NCI-H2107 (cell line): ENCODE measurements at places on chromosomes 7 and 10.
A peak's percentile ranks its signal among the peaks of the same experiment; 100 is the strongest.

DNA sequence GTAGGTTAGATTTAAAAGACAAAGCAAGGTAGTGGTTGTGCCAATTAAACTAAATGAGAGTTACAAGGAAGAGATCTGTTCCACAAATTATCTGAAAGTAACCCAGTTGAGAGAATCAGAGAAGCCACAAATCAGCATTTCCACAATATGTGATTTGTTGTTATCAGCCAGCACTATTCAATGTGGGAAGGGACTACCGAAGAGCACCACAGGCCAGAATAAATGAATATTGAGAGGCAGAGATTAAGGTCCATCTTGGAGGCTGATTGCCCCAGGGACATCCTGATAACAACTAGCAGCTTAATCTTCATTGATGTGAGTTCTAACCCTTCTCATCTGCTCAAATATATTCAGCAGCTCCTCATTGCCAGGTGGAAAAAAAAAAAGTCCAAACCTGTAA is 367.6 kb downstream of the MALRD1 start:
- DNase-seq = no peak

DNA sequence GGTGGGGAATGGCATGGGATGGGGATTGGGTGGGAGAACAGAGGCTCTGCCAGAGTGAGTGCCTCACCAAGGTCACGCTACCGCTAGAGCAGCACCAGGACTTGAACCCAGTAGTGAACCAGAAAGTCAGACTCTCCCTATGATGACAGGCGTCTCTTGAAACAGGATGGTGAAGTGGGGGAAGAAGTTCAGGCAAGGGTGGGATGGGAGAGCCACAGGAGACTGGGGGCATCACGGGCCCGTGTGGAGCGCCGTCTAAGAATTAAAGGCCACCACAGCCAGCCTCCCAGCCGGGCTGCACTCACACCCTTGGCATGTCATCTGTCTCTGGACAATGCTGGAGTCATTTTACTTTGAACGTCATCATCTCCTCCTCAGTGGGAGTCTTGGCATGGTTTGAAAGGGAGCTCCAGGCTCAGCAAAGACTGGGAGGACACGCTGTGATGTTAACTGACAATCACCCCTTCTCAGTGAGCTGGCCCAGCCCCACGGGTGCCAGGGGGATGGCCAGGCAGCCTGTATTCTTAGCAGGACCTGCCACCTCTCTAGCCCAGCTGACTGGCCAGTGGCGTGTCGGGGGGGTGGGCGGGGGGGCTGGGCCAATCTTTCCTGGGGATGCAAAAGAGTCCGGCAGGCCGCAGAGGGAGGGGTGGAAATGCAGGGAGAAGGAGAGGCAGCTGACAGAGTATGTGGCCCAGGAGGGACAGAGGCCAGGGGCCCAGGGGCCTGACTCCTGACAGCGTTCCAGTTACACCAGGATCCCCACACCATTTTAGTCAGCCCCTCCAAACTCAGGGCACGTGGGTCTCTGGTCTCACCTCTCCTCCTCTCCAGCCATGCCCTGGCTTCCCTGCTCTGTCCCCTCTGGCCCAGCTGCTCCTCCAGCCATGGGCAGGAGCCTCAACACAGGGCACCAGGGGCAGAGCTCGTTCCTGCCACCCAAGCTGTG is 96.2 kb downstream of the VOPP1 start:
- no peak for DNase-seq

DNA sequence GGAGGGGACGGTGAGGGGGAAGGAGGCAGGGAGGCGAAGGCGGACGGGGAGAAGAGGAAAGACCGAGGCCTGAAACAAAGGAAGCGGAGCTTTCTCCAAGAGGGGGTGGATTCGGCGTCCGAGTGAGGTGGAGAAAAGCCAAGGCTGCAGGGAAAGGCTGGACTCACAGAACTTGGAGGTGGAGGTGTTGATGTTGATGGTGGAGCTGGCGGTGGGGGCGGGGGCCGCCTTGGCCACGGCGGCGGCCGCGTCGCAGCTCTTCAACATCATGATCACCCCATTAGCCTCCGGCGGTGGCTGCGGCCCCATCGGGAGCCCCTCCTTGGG is 578 bp downstream of the CACUL1 start:
- DNase-seq = no peak

GRCh38 chr10:131556897-131557495 is 245.5 kb upstream of the TCERG1L start:
- DNase-seq = no peak

- no peak for DNase-seq
Measured at GRCh38 chr7:29196191-29196590, 1.6 kb downstream of the CHN2 start.

- no peak for DNase-seq
Measured at GRCh38 chr7:1509226-1509625, 5.0 kb upstream of the INTS1 start.

DNA sequence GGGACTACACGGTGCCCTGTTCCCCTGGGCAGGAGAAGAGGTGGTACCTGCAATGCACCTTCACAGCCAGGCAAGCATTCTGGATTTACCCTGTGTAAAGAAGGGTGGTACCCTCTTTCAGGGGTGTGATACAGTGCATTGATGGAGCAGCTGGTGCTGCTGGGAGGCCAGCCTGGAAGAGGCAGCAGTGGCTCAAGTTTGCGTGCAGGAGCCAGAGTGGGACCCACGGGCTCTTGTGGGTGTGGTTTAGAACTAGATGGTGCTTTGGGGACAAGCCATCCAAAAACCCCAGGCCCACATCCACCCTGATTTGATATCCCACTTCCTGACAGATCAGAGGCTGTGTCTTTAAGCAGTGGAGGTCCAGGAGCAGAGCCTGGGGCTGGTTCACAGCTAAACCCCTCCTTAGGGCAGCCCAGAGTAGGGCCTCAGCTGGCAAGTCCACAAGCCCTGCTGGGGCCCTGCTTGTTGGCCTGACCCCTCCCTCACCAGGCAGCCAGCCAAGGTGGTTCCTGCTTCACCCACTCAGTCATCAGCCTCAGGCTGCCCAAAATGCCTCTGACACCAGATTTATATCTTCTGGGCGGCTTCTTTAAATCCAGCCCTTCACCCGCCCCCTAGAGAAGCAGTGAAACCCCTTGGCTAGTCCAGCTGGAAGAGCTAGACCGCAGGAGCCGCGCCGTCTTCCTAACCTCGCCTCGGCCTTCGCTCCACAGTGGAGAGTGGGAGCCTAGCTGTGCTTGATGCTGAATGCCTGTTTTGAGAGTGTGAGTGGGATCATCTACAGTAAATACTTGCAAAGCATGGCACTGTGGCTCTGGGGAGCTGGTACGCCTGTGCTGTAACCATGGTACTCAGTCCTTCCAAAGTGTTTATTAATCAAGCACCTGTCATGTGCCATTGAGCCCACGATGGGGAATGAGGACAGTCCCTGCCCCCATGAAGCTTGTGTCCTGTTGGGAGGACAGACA is 1.4 kb upstream of the ASIC3 start:
- no peak for DNase-seq

DNA sequence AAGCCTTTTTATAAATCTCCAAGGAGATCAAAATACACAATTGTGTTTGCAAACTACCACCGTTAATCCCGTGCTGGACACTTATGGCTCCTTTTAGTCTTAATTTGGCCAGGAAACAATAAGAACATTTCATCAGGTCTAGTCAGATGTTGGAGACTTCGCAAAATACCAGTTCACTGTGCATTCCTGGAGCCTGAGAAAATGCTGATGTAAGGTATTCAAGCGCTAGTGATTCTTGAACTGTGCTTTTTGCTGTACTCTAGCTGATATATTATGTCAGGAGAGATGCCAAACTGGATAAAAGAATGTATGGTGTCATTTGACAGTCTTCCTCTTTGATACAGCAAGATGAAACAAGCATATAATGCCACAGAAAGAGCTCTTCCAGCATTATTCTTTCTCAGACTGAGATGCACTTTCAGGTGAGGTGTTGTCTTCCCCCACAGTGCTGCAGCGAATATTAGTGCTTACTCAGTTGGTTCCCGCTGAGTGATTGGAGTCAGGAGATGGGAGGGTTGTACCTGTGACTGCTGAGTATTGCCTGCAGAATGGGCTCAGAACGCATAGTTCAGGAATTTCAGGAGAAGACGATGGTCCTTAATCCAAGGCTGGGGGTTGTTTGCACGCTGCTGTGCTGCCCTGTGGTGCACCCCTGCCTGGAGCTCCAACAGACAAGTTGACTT is 59.2 kb downstream of the OGDH start:
- no peak for DNase-seq

GRCh38 chr10:119231654-119232053 is 24.3 kb downstream of the GRK5 start:
- DNase-seq = no peak

GRCh38 chr7:44163591-44163990 is 22.5 kb upstream of the MYL7 start:
- no peak for DNase-seq

DNA sequence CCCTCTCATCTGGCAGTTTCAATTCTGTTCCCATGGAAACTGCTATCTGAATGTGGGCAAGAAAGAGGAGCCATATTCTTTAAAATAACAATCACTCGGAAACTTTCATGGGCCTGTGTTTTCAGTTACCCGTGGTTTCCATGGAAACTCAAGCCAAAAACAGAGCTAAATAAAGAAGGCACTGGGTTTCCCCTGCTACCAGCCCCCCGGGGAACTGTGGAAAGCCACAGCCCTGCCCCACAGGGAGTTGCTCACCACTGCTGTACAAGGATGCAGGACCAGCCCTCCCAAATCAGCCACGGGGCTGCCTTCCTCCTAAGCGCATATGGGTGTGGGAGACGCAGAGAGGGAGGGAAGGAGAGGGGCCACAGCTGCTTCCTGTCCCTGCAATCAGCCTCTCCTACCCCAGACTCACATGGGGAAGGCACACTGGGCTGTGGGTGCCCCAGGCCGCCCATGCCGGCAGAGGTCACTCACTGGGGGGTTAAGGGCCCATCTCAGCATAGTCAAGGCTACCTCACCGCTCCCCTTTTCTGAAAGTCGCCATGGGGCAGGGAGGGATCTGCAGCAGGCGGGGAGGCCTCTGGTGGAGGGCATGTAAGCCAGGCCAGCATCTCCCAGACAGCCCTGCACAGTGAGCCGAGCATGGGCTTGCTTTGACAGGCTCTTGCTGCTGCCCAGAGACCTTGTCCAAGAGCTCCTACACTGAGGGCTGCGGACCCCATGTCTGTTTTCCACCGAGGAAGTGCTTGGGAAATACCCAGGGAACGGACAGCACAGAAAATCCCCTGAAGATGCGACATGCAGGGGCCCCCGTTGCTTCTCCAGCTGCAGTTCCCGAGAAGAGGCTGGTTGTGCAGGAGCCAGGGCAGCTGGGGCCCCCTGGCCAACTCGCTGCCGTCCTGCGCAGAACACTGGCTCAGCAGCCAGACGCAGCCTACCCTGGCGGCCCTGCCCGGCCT is 157.3 kb upstream of the PPP2R2D start:
- no peak for DNase-seq

DNA sequence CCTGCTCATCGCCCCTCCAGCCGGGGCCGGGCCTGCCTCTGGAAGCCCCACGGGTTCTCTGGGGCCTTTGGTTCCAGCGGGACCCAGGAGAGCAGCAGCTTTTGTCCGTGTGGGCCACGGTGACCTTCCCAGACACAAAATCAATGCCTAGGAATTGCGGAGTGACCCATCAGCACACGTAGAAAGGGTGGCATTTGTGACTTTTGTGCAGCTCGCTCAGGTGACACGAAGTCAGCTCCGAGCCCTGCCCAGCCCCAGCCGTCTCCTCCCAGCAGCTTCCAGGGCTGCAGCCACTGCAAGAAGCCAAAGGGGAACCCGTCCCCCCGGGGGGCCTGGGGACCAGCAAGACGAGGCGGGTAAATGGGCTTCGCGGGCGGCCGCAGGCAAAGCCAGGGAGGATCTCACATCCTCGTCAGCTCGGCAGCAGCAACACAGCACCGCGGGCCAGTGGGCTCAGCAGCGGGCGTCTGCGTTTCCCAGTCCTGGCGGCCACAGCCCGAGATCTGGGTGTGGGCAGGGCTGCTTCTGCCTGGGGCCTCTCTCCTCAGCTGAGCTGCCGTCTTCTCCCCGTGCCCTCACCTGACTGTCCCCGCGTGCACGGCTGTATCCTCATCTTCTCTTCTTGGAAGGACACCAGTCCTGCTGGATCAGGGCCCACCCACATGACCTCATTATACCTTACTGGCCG is 88.5 kb downstream of the PAXIP1 start:
- DNase-seq = no peak

DNA sequence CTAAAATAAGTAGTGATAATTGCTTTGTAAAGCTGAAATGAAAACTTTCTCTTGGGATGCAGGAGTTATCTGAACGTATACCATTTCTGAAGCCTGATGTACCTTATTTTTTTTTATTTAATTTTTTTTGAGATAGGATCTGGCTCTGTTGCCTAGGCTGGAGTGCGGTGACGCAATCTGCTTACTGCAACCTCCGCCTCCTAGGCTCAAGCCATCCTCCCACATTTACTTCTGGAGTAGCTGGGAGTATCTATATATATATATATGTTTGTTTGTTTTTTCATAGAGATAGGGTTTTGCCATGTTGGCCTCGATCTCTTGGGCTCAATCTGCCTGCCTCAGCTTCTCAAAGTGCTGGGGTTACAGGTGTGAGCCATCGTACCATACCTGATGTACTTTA is 2.4 kb downstream of the PMPCB start:
- no peak for DNase-seq

DNA sequence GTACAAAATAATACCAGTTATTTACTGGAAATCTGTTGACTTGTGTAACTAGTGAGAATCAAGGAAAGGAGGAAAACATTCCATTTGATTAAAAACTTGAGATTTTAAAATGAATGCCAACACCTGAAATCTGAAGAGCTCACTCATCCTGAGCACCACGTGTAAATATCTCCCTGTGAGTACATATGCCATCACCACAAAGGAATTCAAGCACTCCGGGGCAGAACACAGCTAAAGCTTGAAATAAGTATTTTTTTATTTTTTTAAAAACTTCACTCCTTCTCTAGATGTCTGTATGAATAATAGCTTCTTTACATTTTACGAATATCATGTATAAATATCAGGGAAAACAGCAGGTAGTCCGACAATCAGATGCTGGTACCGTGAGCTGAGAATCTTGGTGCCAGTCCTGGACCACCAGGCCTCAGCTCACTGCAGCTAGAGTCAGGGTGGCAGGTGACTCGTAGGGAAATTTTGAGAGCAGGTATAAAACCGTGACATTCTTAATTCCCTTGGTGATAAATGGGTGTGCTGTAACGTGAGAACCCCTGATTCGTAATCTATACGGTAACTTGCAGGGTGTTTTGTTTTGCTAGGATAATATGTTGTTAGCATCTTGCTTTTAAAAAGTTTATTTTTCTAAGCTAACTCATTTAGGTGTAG is 12.7 kb downstream of the LMTK2 start:
- peak; percentile 18 for DNase-seq
